Activated naive CD8-positive, alpha-beta T cell treated with anti-CD3 and anti-CD28 coated beads, Interleukin-2, amount 50 U/mL, for 24 hours (primary cell): ENCODE measurements at places on chromosomes 5 and 9.
A peak's percentile ranks its signal among the peaks of the same experiment; 100 is the strongest.

DNA sequence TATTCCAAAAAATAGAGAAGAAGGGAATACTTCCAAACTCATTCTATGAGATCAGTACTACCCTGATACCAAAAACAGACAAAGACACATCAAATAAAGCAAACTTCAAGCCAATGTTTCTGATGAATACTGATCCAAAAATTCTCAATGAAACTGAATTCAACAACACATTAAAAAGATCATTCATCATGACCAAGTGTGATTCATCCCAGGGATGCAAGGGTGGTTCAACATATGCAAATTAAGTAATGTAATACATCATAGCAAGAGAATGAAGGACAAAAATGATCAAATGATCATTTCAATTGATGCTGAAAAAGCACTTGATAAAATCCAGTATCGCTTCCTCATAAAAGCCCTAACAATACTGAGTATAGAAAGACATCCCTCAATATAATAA is 4.9 kb upstream of the RCL1 start:
- H3K27me3 ChIP-seq = peaks cover 9% of the 10 kb centered on the region
- H3K27ac ChIP-seq = no peak overlapping the region
- H3K4me3 ChIP-seq = no peak overlapping the region
- H3K4me1 ChIP-seq = peaks cover 28% of the 10 kb centered on the region
- no peak for DNase-seq

DNA sequence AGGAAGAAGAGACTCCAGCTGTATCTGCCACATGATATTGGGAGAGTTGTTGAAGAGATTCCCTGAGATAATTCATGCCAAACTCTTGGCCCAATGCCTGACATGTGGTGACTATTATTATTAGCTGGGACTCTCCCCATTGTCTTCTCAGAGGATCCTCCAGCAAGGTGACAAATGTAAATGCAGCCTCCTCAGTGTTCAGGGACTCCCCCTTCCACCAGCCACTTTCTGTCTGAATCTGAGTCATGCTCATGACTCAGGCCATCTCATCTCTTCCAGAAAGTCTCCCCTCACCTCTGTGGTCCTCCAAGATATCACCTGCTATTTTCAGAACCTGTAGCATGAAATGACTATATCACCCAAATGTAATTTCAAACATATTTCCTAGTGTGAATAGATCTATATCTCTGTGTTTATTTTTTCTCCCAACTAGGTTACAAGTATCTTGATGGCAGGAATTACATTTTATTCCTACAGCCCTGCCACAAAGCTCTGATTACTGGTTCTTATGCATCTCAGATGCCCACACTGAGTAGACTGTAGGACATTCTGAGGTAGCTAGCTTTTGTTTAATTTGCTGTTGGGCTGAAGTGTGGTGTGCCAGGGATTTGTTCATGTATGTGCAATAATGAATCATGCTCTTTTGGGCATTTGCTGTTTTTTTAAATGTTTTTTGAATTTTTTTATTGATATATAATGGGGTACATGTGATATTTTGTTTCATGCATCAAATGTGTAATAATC is 126.6 kb upstream of the IL12B start:
- H3K27ac ChIP-seq = peak overlapping the region; percentile 80
- no peaks in the 10 kb centered on the region for H3K36me3 ChIP-seq
- H3K4me1 ChIP-seq = peaks cover 48% of the 10 kb centered on the region
- H3K27me3 ChIP-seq = peaks cover 26% of the 10 kb centered on the region
- peak overlapping the region; percentile 39 for H3K4me3 ChIP-seq

GRCh38 chr9:34190996-34191892 is 12.4 kb downstream of the UBAP1 start:
- peaks cover 5% of the 10 kb centered on the region for H3K36me3 ChIP-seq
- H3K27ac ChIP-seq = no peak overlapping the region
- no peaks in the 10 kb centered on the region for H3K27me3 ChIP-seq
- no peak for DNase-seq

DNA sequence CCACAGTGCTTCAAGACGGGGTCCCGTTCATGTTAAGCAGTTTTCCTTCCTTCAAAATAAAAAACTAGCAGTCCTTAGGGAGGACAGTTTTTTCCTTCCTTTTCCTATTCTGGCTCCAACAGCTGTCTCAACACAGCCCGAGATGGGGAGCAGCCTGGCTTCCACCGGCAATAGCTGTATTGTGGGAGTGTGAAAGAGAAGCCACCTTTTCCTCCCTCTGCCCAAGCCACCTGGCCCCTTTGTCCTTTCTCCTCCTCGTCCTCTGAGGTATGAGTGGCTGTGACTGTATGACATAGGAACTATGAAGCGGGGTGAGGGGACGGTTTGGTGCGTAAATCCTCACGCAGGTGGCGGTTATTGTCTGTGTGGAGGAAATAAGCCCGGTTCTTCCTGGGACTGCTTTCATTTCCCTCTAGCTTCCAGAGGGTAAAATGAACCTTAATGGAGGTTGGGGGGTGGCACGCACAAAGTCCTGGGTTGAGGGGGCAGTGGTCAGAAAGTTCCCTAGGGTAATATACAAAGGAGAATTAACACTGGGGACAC is 292.0 kb upstream of the DMRT1 start:
- no peak overlapping the region for H3K27ac ChIP-seq
- no peaks in the 10 kb centered on the region for H3K36me3 ChIP-seq
- H3K27me3 ChIP-seq = no peaks in the 10 kb centered on the region

DNA sequence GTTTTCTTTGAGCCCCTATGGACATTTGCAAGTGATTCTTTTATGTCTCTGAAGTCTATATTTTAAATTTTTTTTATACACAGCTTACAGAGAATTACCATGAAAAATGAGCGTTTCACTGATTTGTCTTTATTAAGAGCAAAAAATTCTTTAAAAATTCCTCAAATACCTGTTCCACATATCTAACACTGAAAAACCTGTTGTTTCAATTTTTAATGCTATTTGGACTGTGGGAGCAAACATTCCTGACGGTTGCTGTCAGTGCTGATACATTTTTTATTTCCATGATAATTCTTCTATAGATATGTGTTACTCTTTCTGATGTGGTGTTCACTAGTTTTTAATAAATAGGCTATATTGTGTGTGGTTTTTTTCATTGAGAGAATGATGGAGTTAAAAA is 199.8 kb downstream of the GDNF start:
- no peaks in the 10 kb centered on the region for H3K4me1 ChIP-seq
- no peaks in the 10 kb centered on the region for H3K27me3 ChIP-seq
- H3K4me3 ChIP-seq = no peak overlapping the region
- H3K27ac ChIP-seq = no peak overlapping the region

GRCh38 chr5:34552686-34553085 is 103.4 kb upstream of the RAI14 start:
- no peak overlapping the region for H3K27ac ChIP-seq
- H3K36me3 ChIP-seq = no peaks in the 10 kb centered on the region
- no peak overlapping the region for H3K4me3 ChIP-seq
- no peak for DNase-seq

- H3K4me3 ChIP-seq = no peak overlapping the region
- peaks cover 43% of the 10 kb centered on the region for H3K36me3 ChIP-seq
- H3K27me3 ChIP-seq = no peaks in the 10 kb centered on the region
Measured at GRCh38 chr5:71633255-71634155, 46.4 kb downstream of the MCCC2 start.

DNA sequence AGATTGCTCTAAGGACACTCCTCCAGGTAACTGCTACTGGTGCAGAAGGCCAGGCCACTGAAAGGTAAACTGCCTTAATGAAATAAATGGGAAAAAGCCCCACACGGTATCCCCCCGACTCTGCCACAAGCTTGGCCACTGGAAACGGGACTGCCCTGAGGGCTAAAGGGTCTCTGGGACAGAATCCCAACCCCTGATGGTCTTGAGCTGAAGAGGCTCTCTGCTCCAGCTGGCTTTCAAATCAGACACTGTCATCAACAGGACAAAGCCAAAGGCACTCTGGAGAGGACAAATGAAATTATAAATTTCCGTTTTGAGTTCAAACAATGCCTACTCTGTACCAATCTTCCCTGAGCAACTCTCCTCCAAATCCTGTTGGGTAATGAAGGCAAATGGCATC is 33.6 kb upstream of the HMGCR start:
- H3K27ac ChIP-seq = no peak overlapping the region
- H3K4me3 ChIP-seq = no peak overlapping the region

- peaks cover 14% of the 10 kb centered on the region for H3K27me3 ChIP-seq
- H3K4me3 ChIP-seq = no peak overlapping the region
- DNase-seq = no peak
- no peaks in the 10 kb centered on the region for H3K36me3 ChIP-seq
- H3K27ac ChIP-seq = no peak overlapping the region
Measured at GRCh38 chr9:115127191-115127817, 9.3 kb upstream of the TNC start.

GRCh38 chr5:92409134-92409533 is 1026.0 kb upstream of the ARRDC3 start:
- no peaks in the 10 kb centered on the region for H3K4me1 ChIP-seq
- H3K27ac ChIP-seq = no peak overlapping the region
- no peak overlapping the region for H3K4me3 ChIP-seq
- no peak for DNase-seq

DNA sequence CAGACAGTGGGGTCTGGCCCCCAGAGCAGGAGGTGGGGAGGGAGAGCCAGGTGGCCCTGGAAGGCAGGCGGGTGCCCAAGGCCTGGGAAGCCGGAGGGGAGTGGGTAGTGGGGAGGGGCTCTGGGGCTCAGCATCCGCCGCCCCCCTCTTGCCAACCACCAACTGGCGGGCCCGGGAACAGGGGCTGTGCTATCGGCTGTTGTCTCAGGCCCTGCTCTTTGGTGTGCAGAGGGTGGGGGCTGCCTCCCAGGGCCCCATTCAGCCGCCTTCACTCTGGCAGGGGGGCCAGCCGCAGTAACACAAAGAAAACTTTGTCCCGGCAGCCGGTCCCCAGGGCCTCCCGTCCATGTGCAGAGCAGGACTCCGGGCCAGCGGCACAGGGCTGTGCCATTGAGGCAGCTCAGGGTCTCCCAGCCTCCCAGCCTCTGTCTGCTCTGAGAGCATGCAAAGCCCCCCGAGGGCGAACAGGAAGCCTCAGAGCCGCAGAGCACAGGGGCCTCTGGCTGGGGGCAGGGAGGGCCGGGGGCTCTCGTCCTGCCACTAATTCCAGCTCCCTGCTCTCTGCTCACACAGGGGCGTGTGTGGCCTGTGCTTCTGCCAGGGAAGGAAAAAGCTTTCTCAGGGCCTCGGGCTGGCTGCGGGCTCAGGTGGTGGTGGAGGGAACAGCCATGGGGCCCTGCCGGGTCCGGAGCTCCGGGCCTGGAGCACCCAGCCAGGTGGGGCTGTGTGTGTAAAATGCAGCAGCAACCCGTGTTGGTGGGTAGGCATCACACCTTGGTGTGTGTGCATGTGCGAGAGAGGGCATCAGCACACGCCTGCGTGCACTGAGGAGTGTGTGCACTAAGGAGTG is 54.2 kb upstream of the NOTCH1 start:
- H3K4me3 ChIP-seq = no peak overlapping the region
- H3K27me3 ChIP-seq = peaks cover 11% of the 10 kb centered on the region
- DNase-seq = no peak
- H3K27ac ChIP-seq = no peak overlapping the region
- H3K4me1 ChIP-seq = no peaks in the 10 kb centered on the region

- no peaks in the 10 kb centered on the region for H3K36me3 ChIP-seq
- H3K27me3 ChIP-seq = no peaks in the 10 kb centered on the region
- no peak overlapping the region for H3K27ac ChIP-seq
- no peaks in the 10 kb centered on the region for H3K4me1 ChIP-seq
Measured at GRCh38 chr5:103808464-103809106, 246.0 kb upstream of the NUDT12 start.

GRCh38 chr9:36006549-36007315 is 30.0 kb upstream of the RECK start:
- peaks cover 13% of the 10 kb centered on the region for H3K4me1 ChIP-seq
- peaks cover 30% of the 10 kb centered on the region for H3K27me3 ChIP-seq
- H3K36me3 ChIP-seq = no peaks in the 10 kb centered on the region
- H3K4me3 ChIP-seq = no peak overlapping the region
- no peak overlapping the region for H3K27ac ChIP-seq
